Fibroblast of lung (primary cell): ENCODE measurements at places on chromosomes 5 and 9. TPM values are rescaled to one million over a fixed set of nuclear protein-coding genes. Genes with fewer than 3 reads are reported as not detected.

CSNK1A1 gene
- 245 and 275 TPM in 2 replicates for polyA plus RNA-seq

LRRC14B gene
- polyA plus RNA-seq, result not detected in 2 replicates

PCDHB7 gene
- polyA plus RNA-seq, result 0.28 and 0.61 TPM in 2 replicates

LCN2 gene
- polyA plus RNA-seq, result not detected in 2 replicates

CCDC187 gene
- under 0.01 TPM in 1 of 2 replicates, not detected in the other for polyA plus RNA-seq

GNA14 gene
- 0.25 and 0.52 TPM in 2 replicates for polyA plus RNA-seq

PCA3 gene
- polyA plus RNA-seq, result not detected in 2 replicates

LHX6 gene
- polyA plus RNA-seq, result 0.09 TPM in 1 of 2 replicates, not detected in the other

AQP7 gene
- polyA plus RNA-seq, result 0.05 and 0.09 TPM in 2 replicates

PTGDS gene
- polyA plus RNA-seq, result 2.0 and 4.9 TPM in 2 replicates

CER1 gene
- not detected in 2 replicates for polyA plus RNA-seq

SAXO1 gene
- polyA plus RNA-seq, result 0.01 TPM in 1 of 2 replicates, not detected in the other

SPRY4 gene
- 6.0 and 13.0 TPM in 2 replicates for polyA plus RNA-seq

C7 gene
- polyA plus RNA-seq, result 0.36 and 1.5 TPM in 2 replicates

NPM1 gene
- 4,158 and 5,062 TPM in 2 replicates for polyA plus RNA-seq

ANXA1 gene
- polyA plus RNA-seq, result 817 and 860 TPM in 2 replicates

GFPT2 gene
- polyA plus RNA-seq, result 6.1 and 24.7 TPM in 2 replicates

ELAVL2 gene
- polyA plus RNA-seq, result 0.02 and 0.03 TPM in 2 replicates

CCDC180 gene
- polyA plus RNA-seq, result 0.26 and 0.73 TPM in 2 replicates

SMAD5 gene
- 89.4 and 128 TPM in 2 replicates for polyA plus RNA-seq

SPATA31C2 gene
- polyA plus RNA-seq, result not detected in 2 replicates

EPB41L4A gene
- polyA plus RNA-seq, result 0.23 and 0.28 TPM in 2 replicates

DNAJC25 gene
- polyA plus RNA-seq, result 6.4 and 10.6 TPM in 2 replicates

DBH gene
- polyA plus RNA-seq, result not detected in 2 replicates

CCNI2 gene
- polyA plus RNA-seq, result not detected in 2 replicates

FOXD4L3 gene
- not detected in 2 replicates for polyA plus RNA-seq

ALDOB gene
- not detected in 2 replicates for polyA plus RNA-seq

ZNF354C gene
- 4.4 and 4.5 TPM in 2 replicates for polyA plus RNA-seq

ARSI gene
- 3.3 and 12.5 TPM in 2 replicates for polyA plus RNA-seq

NOXA1 gene
- polyA plus RNA-seq, result 0.08 TPM in 1 of 2 replicates, not detected in the other

CAPSL gene
- polyA plus RNA-seq, result 0.73 and 0.96 TPM in 2 replicates

CDKN2A gene
- 23.5 and 25.3 TPM in 2 replicates for polyA plus RNA-seq

PRUNE2 gene
- 5.4 and 8.9 TPM in 2 replicates for polyA plus RNA-seq

CDC20B gene
- polyA plus RNA-seq, result 0.12 TPM in 1 of 2 replicates, not detected in the other

C9orf153 gene
- 0.06 and 0.17 TPM in 2 replicates for polyA plus RNA-seq

STPG3 gene
- polyA plus RNA-seq, result not detected in 2 replicates

PCDHGB6 gene
- 2.6 and 2.8 TPM in 2 replicates for polyA plus RNA-seq

FOXD4L4 gene
- 0.02 TPM in 1 of 2 replicates, not detected in the other for polyA plus RNA-seq

ZMYND19 gene
- polyA plus RNA-seq, result 12.7 and 20.4 TPM in 2 replicates

PLCXD3 gene
- 0.02 and 0.41 TPM in 2 replicates for polyA plus RNA-seq

LOX gene
- polyA plus RNA-seq, result 136 and 336 TPM in 2 replicates

C5orf63 gene
- polyA plus RNA-seq, result 2.9 and 3.3 TPM in 2 replicates

FLT4 gene
- polyA plus RNA-seq, result 0.14 TPM in 1 of 2 replicates, not detected in the other

MZB1 gene
- polyA plus RNA-seq, result not detected in 2 replicates

ST6GALNAC4 gene
- 16.4 and 18.4 TPM in 2 replicates for polyA plus RNA-seq

PDE8B gene
- 0.09 and 0.18 TPM in 2 replicates for polyA plus RNA-seq

S1PR3 gene
- polyA plus RNA-seq, result 23.8 and 29.9 TPM in 2 replicates

KIF20A gene
- 17.4 and 68.7 TPM in 2 replicates for polyA plus RNA-seq

GMCL2 gene
- not detected in 2 replicates for polyA plus RNA-seq

GARNL3 gene
- polyA plus RNA-seq, result 0.78 and 1.5 TPM in 2 replicates

PCDHA1 gene
- polyA plus RNA-seq, result 0.05 and 0.12 TPM in 2 replicates

SCGB3A2 gene
- not detected in 2 replicates for polyA plus RNA-seq

TSSK1B gene
- polyA plus RNA-seq, result not detected in 2 replicates

PCDHB13 gene
- polyA plus RNA-seq, result 0.24 and 0.62 TPM in 2 replicates

OBP2B gene
- polyA plus RNA-seq, result not detected in 2 replicates
